NCI-H2107 (cell line): ENCODE measurements at places on chromosomes 5 and 9.

DNA sequence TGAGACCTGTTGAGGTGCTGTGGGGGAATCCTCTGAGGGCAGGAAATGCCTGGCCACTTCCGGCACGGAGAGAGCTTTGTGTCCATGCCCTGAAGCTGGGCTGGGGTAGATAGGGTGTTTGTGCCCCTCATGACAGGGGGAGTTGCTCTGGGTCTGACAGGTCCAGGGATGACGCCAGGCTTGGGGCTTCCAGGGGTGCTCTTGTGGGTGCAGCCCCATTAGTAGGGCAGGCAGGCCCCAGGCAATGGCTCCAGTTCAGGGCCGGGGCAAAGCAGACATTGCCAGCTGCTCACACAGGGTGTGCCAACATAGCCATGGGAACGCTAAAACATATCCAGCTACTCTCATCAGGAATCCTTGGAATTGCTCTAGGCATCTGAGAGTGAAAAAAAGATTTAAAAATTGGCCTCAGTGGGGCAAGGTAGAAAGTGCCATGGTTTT lies 21.1 kb downstream of the PITX1 start:
- no peak for DNase-seq

- no peak for DNase-seq
Observed at GRCh38 chr9:129569502-129570449, 51.1 kb downstream of the C9orf50 start.

- DNase-seq: no peak
Observed at GRCh38 chr9:95495961-95496360, 20.8 kb downstream of the PTCH1 start.

DNA sequence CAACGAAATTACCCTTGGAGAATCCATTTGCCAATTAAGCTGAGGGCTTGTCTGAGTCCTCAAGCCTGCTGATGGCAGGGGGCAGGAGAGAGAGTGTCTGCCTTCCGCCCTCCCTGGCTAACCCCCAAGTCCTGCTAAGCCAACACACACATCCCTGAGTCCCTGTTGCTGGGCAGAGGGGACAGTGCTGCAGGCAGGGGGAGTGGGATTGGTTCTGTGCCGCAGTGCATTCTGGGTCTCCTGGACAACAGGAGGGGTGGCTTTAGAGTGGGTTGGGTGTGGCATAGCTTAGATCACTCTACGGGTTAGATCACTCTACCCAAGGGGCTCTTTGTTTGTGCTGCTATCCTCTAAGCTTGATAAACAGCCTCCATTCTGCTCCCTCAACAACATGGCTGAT lies 427.7 kb downstream of the CDK5RAP2 start:
- DNase-seq: no peak

DNA sequence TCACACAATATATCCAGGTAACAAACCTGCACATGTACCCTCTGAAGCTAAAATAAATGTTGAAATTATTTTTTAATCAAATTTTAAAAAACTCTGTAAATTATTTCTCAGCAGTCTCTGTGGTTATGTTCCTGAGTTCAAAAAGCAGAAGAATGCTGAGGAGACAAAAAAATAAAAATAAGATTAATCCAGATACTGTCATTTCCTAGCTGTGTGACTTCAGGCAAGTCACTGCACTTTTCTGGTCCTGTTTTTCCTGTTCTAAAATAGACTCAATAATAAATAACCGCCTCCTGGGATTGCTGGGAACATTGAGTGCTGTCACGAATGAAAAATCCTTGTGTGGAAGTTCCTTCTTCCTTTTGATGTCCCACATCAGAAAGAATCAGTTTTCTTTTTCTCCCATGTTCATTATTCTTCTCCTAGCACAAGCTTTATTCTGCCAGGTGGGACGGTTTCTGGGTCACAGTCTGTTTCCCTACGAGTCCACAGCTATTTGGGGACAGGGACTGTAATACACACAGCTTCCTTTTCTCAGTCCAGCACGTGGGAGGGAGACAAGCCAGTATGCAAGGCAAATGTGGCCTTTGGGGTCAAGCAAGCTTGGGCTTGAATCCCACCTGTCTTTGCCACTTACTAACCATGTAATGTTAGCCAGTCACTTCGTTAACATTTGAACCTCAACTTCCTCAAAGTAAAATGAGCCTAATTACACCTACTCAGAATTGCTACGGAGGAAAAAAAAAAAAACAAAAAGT lies 156.9 kb downstream of the TRIM32 start:
- no peak for DNase-seq

GRCh38 chr5:153276151-153276550 lies 214.3 kb upstream of the GRIA1 start:
- no peak for DNase-seq

- DNase-seq: no peak
Observed at GRCh38 chr5:36641431-36641830, 35.0 kb downstream of the SLC1A3 start.

DNA sequence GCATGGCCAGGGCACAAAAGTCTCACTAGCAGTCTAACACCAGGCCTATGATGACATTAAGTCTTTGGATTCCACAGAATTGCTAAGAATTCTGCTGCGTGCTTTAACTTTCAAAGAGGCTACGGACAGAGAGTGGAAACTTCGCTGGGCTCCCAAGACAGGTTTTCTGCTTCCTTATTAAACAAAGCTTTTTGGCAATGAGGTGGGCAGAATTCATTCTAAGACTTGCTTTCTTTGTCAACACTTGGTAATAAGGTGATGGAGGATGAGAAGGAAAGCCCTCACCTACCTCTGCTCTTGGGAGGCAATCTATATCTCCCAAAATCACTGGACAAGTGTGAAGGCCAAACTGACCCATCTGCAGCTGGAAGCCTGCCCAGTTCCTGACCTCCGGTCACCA lies 231.9 kb downstream of the ATPSCKMT start:
- DNase-seq: no peak

GRCh38 chr5:65646938-65647337 lies 22.1 kb downstream of the SHLD3 start:
- no peak for DNase-seq

DNA sequence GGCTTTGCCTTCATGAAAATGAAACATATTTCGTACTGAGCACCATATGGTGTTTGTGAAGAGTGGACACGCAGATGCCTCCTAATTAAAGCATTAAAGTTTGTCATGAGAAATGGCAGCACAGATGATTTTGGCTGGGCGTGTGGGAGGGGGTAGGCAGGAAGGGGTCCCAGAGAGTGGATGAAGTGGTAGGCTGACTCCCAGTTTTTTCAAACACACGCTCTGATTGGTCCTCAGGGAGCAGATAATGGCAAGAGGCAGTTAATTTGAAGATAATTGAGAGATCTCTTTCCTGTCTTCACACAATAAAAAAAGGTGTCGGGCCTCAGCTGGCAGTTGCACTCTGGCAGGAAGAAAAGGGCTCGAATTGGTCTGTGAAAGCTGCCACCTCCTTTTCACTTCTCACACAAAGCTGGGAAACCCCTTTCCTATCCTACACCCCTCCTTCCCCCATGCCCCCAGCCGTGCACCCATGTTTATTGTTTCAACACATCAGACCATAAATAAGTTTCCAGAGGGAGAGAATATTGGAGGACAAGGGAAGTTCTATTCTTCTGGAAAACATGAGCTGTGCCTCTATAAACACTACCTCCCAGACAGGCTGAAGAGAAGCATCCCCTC lies 429.6 kb downstream of the ARHGEF28 start:
- no peak for DNase-seq

GRCh38 chr5:130550562-130550928 lies 614.5 kb downstream of the HINT1 start:
- DNase-seq: no peak

- DNase-seq: no peak
Observed at GRCh38 chr5:172830876-172831662, 3.0 kb upstream of the ERGIC1 start.

DNA sequence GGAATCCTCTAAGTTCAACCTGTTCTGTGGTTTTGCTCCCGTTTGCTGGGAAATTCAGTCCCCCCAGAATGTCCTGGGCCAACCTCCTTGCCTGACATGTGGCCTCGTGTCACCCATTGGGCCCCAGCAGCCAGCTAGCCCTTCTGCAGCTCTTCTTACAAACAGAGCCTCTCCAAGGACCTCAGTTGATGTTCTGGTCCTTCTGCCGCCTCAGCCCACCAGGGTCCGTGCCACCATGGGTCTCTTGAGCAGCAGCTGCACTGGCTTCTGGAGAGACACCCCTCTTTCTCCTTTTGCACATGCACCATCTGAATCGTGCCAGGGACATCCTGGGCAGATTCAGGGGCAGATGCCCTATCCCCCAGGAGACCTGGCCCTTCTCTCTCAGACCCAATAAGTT lies 85.0 kb downstream of the LMX1B start:
- no peak for DNase-seq

DNA sequence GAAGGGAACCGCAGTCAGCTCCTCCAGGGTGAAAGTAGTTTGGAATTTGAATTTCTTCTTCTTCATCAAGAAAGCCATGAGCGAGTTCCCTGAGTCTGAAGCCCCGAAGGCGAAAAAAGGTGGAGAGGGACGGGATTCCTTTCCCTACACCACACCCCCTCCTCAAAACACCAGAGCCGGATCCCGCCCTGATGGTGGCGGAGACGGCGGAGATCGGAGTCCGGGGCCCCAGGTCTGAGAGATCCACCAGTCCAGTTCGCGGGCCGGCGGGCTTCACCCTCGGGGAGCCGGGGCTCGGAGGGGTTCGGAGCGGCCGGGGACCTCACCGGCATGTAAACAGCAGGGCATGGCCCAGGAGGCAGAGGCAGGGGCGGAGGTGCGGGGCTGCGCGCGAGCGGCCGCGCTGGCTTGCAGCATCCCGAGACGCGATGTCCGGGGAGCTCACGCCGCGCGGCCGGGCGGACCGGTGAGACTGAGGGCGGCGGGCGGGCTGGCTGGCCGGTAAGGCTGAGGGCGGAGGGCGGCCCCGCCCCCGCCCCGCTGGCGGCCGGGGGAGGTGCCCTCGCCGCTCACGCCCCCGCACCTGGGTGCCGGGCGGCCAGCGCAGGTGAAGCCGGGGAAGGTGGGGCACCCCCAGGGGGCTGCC lies 606 bp downstream of the EEIG1 start:
- DNase-seq: no peak
